ENCODE measurements at places on chromosomes 2 and 18.

- DNase-seq = no peak
Observed at GRCh38 chr2:187504312-187504921, 49.8 kb downstream of the TFPI start.

GRCh38 chr2:64626963-64627760 is 26.6 kb downstream of the SERTAD2 start:
- DNase-seq = peak; percentile 81

- no peak for DNase-seq
Observed at GRCh38 chr2:108382196-108382595, 4.4 kb downstream of the SULT1C4 start.

- no peak for DNase-seq
Observed at GRCh38 chr2:223566396-223566795, 35.8 kb downstream of the SCG2 start.

- no peak for DNase-seq
Observed at GRCh38 chr2:148901142-148901541, 26.1 kb downstream of the KIF5C start.

DNA sequence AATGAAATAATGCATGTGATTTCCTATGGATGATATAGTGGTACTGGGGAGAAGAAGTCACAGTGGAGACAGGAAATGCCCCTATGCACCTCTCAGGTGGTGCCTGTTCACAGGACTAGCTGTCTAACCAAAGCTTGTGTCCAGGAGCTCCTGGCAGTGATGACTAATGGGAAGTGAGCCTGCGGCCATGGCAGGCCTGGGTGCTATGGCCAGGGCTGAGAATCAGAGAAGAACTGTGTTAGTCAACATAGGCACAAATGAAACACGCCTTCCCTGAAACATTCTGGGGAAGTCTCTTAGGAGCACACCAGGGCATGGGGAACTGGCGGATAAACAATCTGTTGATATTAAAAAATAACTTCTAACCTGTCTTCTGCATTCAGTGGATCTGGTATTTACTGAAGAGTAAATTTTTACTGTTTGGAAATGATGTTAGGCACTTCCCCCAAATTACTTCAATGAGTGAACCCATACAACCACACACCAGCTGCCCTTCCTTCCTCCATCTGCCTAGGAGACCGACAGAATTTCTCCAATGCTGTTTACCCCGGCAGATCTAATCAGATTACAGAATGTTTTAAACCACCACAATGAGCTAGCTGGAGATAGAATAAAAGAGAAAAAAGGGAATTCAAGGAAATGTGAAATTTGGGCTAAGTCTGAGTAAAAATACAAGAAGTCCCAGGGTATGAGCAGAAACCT is 67.4 kb downstream of the MEP1B start:
- DNase-seq = no peak

DNA sequence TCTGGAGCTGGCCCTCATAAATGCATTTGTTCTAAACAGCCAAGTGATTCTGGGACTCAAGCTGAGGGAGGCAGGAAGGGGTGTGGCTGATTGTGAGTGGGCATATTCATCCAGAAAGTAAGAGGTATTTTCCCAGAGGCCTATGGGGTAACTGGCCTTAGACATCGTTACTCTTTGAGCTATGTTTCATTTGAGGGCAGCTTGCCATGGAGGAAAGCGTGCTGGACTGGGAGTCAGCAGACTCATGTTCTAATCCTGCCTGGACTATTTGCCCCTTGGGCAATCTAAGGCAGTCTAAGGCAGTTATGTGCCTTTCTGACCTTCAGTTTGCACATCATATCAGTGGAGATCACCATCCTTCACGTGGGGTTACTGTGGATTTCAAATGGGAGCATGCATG is 93.5 kb upstream of the SLC14A2 start:
- DNase-seq = no peak

DNA sequence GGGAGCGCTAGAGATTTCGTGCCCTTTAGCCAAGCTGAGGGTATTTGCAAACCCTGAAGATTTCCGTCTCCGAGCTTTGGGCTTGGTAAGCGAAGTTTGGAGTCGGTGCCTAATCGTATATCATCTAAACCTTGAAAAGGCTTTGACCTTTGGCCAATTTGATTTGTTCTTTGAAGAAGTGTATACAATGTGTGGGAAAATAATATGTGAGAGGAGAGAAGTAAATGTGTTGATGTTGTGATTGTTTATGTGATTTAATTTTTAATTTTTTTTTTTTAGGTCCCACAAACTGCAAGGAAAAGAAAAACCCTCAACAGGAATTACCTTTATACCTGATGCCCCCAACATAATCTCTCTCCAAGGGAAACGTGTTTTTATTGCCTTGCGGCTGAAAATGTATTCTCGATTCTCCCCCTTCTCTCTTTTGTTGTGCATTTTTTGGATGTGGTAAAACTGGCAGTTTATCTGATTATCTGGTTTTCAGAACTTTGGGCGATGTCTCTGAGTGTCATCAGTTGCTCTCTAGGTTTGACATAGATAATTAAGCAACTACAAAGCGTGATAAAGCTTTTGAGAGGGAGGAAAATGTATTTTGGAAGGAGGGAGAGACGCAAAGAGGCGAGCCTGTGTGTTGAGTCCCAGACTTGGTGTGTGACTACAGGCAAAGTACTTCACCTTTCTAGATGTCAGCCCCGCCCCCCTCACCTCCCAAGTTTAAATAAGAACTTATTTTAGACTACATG is 912 bp upstream of the FBXO11 start:
- DNase-seq = no peak

GRCh38 chr18:69689121-69689759 is 258.4 kb downstream of the CD226 start:
- no peak for DNase-seq

GRCh38 chr18:60377778-60378469 is 5.3 kb upstream of the MC4R start:
- DNase-seq = no peak

All from lower leg skin (tissue), 4 donors.